ENCODE measurements at places on chromosomes 2 and 18. TPM values are rescaled to one million over a fixed set of nuclear protein-coding genes. Genes with fewer than 3 reads are reported as not detected.

GRCh38 chr18:69885841-69886531 is 61.7 kb downstream of the CD226 start:
- DNase-seq = no peak

DNA sequence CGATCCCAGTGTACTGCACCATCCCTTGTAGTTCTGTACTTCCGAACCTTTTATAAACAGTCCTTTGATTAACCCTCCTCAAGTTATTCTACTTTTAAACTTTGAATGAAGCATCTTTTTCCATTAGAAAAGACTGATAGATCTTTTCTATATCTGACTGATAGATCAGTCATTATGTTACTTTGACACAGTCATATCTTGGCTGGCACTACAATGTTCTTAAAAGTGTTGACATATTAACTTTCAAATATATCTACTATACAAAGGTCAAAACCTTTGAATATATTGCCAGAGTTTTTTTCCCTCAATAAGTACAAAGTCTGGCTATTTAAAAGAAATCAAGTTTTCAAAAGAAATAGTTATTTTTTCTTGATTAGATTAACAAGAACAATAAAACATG is 35.4 kb upstream of the NABP1 start:
- no peak for DNase-seq

DNA sequence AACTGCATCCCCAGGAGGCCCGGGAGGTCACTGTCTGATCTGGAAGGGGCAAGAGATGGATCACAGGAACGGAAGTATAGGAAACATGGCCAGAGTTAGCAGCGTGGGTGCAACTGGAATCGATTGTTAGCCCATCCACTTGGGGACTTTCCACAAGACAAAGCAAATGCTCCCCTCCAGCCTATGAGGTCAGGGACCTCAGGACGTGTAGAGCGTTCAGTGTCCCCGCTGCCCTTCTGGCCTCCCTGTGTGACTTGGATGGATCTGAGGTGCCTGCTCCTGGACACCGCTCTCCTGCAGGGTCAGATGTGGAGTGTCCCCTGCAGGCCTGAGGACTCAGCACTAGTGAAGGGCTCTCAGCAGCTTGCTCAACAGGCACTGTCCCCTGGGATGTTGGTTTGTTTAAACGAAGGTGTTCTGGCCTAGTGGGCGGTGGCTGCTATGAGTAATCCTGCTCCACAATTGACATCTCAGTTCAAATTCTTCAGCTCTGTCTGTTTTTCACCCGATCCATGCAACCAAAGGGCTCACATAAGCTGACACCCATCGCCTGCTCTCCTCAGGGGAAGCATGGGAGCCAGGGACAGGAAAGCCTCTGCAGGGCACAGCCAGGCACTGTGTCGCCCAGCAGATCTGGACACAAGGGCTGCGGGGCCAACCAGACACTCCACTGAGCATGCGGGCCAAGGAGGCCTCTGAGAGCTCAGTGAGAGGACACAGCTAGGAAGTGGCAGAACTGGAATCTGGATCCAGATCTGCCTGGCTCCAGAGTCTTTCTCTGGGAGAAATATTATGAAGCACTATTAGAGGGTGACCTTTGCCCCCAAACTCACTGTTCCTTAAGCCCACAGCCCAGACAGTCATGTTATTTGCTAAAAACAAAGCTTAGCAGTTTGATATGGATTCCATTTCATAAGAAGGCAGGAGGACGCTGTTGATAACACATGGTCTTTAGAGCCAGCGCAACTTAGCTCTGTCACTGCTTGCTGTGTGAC is 78.5 kb downstream of the RHOB start:
- no peak for DNase-seq

DNA sequence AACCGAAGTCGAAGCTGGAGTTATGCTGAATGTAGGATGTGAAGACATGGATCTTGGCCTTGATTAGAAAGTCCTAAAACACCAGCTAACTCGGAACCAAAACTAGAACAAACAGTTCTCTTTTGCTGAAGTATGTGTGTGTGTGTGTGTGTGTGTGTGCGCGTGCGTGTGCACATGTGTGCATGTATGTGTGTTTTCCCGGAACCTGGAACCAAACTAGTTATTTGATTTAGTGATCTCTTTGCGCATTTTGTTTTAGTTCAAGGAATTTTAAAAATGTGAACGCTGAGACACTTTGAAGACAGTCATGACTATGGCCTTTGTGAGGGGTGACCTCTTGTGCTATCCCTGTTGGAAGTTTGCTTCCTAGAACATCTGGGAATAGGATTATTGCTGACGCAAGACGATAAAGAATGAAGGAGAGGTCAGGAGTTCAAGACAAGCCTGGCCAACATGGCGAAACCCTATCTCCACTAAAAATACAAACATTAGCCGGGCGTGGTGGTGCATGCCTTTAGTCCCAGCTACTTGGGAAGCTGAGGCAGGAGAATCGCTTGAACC is 23.8 kb downstream of the FHL2 start:
- no peak for DNase-seq

- no peak for DNase-seq
Measured at GRCh38 chr2:46534589-46534988, 55.2 kb downstream of the TMEM247 start.

DNA sequence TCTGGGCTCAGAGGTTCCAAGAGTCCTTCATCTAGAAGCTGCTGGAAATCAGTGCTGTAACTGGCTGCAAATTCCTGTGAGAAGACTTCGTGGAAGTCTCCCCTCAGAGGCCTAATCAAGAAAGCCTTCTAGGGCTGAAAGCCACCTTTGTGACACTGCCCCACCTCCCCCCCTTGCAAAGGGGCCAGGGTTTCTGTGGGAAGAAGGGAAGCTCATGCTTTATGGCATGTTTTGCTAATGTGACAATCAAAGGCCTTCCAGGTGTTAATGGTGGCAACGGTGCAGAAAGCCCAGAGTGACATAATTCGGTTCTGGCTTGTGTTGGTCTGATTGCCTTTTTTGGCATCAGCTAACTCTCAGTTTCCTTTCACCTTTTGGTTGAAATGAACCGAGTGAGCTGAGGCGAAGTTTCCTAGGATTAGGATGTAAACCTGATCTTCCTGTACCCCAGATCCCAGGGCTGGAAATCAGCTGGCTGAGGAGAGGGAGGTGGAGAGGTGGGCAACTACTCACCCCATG is 126.9 kb upstream of the TRIB2 start:
- no peak for DNase-seq

EGR4 gene
- total RNA-seq = not detected

TEX44 gene
- not detected for total RNA-seq

SCN1A gene
- not detected for total RNA-seq

MAP3K19 gene
- not detected for total RNA-seq

IL36A gene
- total RNA-seq = not detected
